ENCODE measurements at places on chromosomes 11 and 22.

GRCh38 chr22:31161386-31161785 lies 1.4 kb downstream of the RNF185 start:
- no peak for DNase-seq

- no peak for DNase-seq
Observed at GRCh38 chr11:118878163-118878563, 5.5 kb upstream of the CXCR5 start.

DNA sequence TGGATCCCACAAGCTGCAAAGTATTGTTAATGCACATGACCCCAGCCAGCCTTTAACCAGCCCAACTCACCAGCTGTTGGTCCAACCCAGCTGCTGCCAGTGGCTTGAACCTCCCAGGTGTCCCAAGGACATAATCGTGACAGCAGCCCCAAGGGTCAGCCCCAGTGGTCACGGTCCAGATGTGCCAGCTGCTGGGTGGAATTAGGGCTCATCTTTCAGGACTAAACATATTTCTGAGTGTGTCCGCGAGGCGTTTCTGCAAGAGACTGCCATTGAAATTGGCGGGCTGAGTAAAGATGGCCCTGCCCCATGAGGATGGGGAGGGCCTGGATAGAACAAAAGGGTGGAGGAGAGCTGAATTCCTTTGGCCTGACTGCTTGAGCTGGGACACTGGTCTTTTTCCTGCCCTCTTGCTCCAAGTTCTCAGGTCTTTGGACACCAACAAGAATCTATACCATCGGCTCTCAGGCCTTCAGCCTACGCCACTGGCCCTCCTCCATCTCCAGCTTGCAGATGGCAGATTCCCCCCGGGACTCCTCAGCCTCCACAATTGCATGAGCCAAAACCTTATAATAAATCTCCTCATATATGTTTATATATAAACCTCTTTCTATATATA lies 240.2 kb downstream of the MN1 start:
- no peak for DNase-seq

DNA sequence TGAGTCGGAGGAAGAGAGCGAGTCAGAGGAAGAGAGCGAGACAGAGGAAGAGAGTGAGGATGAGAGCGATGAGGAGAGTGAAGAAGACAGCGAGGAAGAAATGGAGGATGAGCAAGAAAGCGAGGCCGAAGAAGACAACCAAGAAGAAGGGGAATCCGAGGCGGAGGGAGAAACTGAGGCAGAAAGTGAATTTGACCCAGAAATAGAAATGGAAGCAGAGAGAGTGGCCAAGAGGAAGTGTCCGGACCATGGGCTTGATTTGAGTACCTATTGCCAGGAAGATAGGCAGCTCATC lies 780 bp downstream of the TRIM44 start:
- DNase-seq = no peak

DNA sequence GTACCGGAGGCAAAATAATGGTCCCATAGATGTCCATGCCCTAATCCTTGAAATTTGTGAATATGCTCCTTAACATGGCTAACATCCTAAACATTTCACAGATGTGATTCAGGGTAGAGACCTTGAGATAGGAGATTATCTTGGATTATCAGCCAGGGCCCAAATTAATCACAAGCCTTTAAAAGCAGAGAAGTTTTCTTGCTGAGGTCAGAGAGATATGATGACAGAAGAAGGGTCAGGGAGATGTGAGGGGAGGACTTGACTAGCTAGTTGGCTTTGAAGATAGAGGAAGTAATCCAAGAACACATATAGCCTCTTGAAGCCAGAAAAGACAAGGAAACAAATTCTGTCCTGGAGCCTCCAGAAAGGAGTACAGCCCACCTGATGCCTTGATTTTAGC lies 19.1 kb upstream of the FDX1 start:
- DNase-seq = no peak

DNA sequence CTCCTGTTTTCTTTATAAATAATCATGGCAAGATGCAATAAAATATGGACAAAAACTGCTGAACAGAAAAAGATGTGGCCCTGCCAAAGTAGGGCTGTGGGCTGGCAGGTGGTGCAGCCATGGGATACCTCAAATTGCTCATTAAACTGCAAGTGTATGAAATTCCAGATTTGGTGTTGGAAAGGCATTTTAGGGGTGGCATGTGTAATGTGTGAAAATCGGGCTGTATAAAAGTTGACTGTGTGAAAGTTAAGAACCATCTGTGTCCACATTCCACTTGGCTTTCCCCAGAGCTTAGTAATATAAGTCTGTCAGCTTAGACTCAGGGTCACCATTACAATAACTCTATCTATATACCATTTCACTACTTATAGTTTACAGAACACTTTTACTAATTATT lies 34.8 kb upstream of the FZD4 start:
- DNase-seq = no peak

GRCh38 chr22:41957941-41958556 lies 6.1 kb downstream of the SMIM45 start:
- no peak for DNase-seq

- no peak for DNase-seq
Observed at GRCh38 chr11:44226945-44227344, 83.0 kb downstream of the ALX4 start.

- DNase-seq = peak; percentile 91
Observed at GRCh38 chr11:64859542-64860414, 15.3 kb upstream of the CDC42BPG start.

DNA sequence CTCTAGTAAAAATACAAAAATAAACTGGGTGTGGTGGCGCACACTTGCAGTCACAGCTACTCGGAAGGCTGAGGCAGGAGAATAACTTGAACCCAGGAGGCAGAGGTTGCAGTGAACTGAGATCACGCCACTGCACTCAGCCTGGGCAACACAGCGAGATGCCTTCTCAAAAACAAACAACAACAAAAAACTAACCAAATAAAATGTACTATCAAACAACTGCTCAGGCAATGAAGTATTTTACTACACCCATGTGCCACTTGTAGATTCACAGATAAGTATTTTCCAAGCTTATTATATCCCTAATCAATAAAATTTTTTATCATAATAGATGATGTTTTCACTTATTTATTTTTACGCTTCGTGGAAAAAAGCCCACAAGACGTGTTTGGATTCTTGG lies 924 bp downstream of the C11orf65 start:
- no peak for DNase-seq

GRCh38 chr11:78168539-78169477 lies 19.6 kb downstream of the KCTD21 start:
- DNase-seq = no peak

GRCh38 chr22:41642331-41643110 lies 21.4 kb downstream of the XRCC6 start:
- DNase-seq = no peak

DNA sequence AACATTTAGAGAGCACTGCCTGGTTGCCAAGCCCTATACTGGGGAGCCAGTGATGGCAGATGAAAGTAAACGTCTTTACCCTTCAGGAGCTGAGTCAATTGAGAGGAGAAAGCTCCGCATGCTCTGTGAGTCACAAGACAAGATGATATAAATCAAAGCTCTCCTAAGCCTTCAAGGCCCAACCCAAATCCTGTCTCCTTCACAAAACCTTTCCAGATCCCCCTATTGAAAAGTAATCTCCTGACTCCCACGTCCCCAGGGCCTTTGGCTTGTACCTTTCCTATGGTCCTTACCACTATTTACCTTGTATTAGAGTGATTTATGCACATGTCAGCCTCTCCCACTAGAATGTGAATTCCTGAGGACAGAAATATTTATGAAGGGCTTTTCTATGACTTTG lies 230.1 kb upstream of the TENM4 start:
- DNase-seq = no peak

DNA sequence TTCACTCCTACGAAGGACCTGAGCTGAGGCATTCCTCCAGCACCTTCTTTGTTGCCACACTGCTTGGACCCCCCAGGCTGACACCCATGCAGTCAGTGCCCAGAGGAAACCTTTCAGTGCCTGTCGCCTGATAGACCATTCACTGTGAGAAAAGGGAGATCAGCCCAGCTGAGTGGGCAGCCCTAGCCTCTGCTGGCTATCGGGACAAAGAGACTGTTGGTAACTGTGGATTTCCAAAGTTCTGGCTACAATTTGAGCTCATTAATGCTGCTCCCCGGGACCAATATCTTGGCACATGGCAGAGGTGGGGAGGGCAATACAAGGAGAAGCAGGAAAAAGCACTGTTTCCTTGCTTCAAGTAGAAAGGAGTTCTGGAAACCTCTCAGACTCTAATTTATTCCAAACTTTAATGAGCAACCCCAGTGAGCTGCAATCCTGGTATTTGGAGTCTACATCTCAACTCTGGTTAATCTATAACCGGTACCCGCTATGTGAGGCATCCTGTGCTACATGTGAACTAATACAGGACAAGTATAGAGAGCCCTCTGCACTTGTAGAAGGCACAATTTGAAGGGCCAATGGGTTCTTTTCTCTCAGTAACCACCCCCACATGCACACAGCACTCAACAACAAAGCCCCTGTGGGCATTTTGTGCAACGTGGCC lies 200.7 kb upstream of the NCAM1 start:
- DNase-seq = no peak

GRCh38 chr11:9003573-9004182 lies at the start of gene NRIP3:
NRIP3 (minus strand) TSS chr11:9004001; CDS start chr11:9003935, 66 bp downstream.
- peak; percentile 78 for DNase-seq

DNA sequence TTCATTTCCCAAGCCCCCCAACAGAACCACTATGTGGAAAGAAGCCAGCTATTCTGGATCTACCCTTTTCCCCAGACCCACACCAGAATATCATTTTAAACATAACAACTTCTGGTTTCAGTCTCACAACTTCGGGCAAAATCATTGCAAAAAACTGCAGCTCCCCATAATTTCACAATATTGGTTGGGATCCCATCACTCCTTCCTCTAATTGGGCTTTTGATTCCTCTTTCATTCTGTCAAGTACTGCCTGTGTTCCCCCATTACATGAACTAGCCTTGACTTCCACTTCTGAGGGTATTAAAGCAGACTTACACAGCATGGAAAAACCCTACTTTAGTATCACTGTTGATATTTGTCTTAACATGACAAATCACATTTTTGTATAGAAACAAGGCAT lies 4.1 kb upstream of the APOL3 start:
- no peak for DNase-seq

DNA sequence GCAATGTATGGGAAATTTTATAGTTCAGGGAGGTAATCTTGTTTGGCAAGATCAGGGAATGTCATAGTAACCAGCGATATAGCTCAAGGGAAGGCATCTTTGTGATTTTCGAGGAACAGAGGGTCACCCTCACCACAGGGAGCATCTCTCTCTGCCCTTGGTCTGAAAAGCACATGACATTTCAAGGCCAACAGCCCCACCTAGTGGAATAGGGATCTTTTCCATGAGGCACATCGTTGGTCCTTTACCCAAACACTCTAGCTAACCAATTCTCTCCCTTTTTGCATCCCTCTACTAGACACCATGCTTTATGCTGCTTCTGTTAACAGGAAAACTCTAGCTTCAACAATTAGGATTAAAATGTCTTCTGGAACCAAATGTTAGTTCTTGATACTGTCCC lies 179.0 kb downstream of the GRM5 start:
- DNase-seq = no peak

DNA sequence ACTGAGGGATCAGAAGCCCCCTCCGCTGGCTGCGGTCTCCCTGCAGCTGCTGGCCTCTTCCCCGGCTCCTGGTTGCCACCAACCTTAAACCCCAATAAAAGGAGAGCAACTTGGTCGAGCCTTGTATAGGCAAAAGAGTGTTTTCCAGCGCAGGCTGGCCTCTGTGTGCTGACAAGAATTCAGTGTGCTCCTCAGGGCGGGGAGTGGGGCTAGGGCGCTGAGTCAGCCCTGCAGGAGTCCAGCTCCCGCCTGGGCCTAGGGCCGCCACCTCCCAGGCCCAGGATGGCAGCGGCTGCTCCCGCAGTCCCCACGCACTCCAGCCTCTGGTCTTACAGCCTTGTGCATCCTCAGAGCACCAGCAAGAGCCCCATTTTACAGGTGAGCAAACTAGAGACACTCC lies at the start of gene SHISAL1:
SHISAL1 (minus strand) TSS at position 186 of the 400 bp plus-strand sequence. CDS start 12,006 bp downstream, outside the sequence.
- no peak for DNase-seq

DNA sequence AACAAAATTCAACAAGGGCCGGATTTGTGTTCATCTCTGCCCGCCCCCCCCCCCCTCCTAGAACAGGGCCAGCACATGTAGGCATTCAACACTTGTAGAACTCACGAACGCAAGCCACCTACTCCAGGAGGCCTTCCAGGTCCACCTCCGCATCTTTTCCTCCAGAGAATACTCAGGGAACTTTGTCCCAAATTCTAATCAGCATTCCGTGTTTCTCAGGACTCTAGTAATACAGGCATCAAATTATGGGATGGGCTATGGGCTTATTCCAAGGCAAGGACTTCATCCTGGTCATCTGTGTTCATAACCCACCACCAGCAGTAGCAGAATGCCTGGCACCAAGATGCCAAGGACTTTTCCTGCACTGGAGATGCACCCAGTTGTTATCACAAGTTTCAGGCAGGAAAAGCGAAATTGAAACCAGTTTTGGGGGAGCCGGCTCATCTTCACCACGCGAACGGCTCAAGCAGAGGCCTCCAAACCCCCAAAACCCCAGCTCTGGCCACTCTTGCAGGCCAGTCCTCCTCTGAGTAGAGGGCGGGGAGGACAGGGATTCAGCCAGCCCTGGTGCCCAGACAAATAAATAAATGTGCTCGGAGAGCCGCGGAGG lies 462 bp downstream of the UBE2L6 start:
- DNase-seq = peak; percentile 68

DNA sequence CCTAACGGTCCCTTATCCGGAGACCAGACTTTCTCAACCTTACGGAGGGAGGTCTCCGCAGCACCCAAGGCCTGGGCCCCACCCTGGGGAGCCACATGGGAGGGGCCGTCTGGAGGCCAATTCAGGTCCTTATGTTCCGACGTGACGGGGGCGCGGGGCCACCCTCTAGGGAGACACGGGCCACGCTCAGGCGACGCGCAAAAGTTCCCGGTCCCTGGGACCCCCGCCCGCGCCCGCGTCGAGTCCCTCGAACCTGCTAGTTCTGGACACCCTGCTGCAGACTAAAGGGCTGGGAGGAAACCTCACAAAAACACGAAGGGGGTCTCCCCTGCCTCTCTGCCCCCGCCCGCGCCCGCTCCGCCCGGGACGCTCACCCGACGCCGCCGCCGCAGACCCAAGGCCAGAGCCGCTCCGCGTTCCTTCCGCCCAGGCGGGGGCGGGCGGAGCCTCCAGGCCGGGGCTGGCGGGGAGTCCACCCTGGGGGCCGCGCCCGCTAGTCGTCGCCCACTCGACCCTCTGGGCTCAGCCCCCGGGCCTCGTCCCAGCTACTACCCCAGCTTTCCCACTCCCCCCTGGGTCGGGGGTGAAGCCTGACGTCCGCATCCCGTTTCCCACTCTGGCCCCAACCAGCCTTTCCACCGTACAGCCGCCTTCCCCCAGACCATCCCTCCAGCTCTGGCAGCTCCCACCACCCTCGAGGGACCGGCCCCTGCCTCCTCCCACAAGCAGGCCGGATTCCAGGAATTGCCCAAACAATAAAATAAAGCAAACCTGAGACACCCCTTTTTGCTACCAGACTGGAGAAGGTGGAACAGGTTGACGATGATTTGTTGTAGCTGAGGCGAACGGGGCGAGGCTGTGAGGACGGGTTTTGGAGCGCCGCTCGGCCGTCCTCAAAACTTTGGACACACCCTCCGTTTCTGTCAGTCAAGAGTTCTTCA lies 2.7 kb downstream of the RNH1 start:
- no peak for DNase-seq

- no peak for DNase-seq
Observed at GRCh38 chr22:19523240-19524169, 705 bp downstream of the CLDN5 start.
